Small intestine (tissue), 16 donors: ENCODE measurements at places on chromosomes 3 and 15.
A peak's percentile ranks its signal among the peaks of the same experiment; 100 is the strongest.

DNA sequence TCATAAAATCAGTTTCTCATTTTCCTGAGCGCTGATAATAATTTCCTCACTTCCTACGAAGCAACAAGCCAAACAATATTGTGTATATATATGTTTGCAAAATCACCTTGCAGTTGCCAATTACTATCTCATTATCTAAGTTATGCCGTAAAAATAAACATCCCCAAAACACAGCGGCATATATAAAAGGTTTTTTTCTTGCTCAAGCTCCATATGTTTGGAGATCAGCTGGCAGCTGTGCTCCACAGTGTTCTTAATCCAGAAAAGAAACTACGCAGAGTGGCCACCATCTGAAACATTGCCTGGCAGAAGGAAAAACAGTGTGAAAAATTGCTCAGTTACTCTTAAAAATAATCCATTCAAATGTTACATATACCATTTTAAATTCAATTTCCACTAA lies 951.4 kb downstream of the PLOD2 start:
- H3K27ac ChIP-seq = no peak overlapping the region
- no peak overlapping the region for H3K4me3 ChIP-seq
- DNase-seq = no peak
- no peaks in the 10 kb centered on the region for H3K36me3 ChIP-seq
- H3K27me3 ChIP-seq = no peaks in the 10 kb centered on the region

GRCh38 chr15:66897416-66897815 lies 168.0 kb upstream of the SMAD3 start:
- no peaks in the 10 kb centered on the region for H3K27me3 ChIP-seq
- no peak for DNase-seq
- H3K27ac ChIP-seq = no peak overlapping the region
- H3K4me3 ChIP-seq = no peak overlapping the region
- H3K36me3 ChIP-seq = no peaks in the 10 kb centered on the region

GRCh38 chr3:39128951-39129350 lies 21.5 kb downstream of the TTC21A start:
- no peaks in the 10 kb centered on the region for H3K27me3 ChIP-seq
- peaks cover 6% of the 10 kb centered on the region for H3K36me3 ChIP-seq
- H3K4me1 ChIP-seq = peaks cover 20% of the 10 kb centered on the region
- no peak for DNase-seq

DNA sequence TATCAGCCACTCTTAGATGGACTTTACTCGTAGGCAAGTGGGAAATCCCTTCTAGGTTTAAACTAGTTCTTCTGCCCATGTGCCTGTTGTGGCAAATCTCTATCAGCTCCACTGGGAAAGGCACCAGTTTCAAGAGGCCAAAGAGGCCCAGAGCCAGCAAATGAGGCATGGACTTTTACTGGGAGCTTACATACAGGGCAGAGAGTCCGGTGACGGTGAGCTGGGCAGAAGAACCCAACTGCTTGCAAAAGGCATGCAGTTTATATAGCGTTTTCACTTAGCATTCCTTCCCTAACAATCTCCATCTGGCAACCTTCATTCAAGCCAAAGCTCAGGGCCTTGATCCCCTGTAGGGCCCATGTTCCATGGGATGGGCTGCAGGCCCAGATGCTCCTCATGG lies 93.0 kb upstream of the C3orf80 start:
- no peaks in the 10 kb centered on the region for H3K27me3 ChIP-seq
- H3K27ac ChIP-seq = no peak overlapping the region
- DNase-seq = no peak
- no peaks in the 10 kb centered on the region for H3K4me1 ChIP-seq
- H3K36me3 ChIP-seq = no peaks in the 10 kb centered on the region

DNA sequence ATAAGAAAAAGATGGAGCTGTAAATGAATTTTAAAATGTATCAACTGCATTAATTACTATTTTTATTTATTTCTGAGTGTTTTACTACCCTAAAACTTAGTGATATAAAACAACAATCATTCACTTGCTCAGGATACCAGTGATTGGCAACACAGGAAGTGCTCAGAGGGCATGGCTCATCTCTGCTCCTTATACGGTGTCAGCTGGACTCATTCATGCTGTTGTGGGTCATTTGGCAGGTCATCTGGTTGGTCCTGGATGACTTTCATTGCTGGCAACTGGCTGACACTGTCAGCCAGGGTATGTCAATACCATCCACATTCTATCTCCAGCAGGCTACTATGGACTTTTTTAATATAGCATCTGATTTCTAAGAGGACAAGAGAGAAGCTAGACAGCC lies 689.6 kb upstream of the NECTIN3 start:
- no peak for DNase-seq
- H3K4me1 ChIP-seq = no peaks in the 10 kb centered on the region
- no peak overlapping the region for H3K27ac ChIP-seq
- no peak overlapping the region for H3K4me3 ChIP-seq
- H3K36me3 ChIP-seq = no peaks in the 10 kb centered on the region

GRCh38 chr3:41525303-41526064 lies 326.2 kb downstream of the CTNNB1 start:
- H3K36me3 ChIP-seq = no peaks in the 10 kb centered on the region
- H3K27ac ChIP-seq = no peak overlapping the region
- H3K4me1 ChIP-seq = no peaks in the 10 kb centered on the region
- H3K4me3 ChIP-seq = no peak overlapping the region
- H3K27me3 ChIP-seq = no peaks in the 10 kb centered on the region

- H3K27me3 ChIP-seq = no peaks in the 10 kb centered on the region
- no peak for DNase-seq
- no peak overlapping the region for H3K4me3 ChIP-seq
Measured at GRCh38 chr3:194053136-194053535, 82.8 kb upstream of the HES1 start.

DNA sequence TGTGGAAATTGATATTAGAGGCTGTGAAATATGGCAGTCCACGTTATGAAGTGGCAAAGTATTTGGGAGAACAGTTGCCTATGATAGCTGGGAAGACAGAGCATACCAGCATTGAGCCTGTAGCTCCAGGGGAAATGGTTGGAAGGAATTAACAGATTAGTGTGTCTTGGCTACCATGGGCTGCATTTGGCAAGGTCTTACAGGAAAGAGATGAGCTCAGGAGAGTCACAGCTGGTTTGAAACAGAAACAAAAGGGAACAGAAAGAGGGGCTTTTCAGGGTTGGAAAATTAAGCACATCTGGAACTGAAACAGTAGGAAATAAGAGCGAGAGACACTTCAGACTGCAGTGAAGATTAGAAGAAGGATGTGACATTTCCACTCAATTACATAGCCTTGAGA lies 141.7 kb downstream of the FBLN2 start:
- DNase-seq = no peak
- no peaks in the 10 kb centered on the region for H3K36me3 ChIP-seq
- no peak overlapping the region for H3K27ac ChIP-seq
- H3K4me1 ChIP-seq = no peaks in the 10 kb centered on the region

GRCh38 chr3:28476194-28476593 lies 127.6 kb upstream of the AZI2 start:
- no peaks in the 10 kb centered on the region for H3K36me3 ChIP-seq
- H3K27ac ChIP-seq = no peak overlapping the region

- peak overlapping the region; percentile 95 for H3K4me3 ChIP-seq
- peak; percentile 82 for DNase-seq
- peak overlapping the region; percentile 100 for H3K27ac ChIP-seq
- no peaks in the 10 kb centered on the region for H3K36me3 ChIP-seq
- no peaks in the 10 kb centered on the region for H3K27me3 ChIP-seq
Measured at GRCh38 chr15:41115652-41116115, 396 bp downstream of the INO80 start.

- H3K27me3 ChIP-seq = no peaks in the 10 kb centered on the region
- H3K4me1 ChIP-seq = no peaks in the 10 kb centered on the region
- DNase-seq = no peak
- H3K36me3 ChIP-seq = no peaks in the 10 kb centered on the region
- H3K4me3 ChIP-seq = no peak overlapping the region
Measured at GRCh38 chr15:59764775-59765174, 75.7 kb upstream of the BNIP2 start.

DNA sequence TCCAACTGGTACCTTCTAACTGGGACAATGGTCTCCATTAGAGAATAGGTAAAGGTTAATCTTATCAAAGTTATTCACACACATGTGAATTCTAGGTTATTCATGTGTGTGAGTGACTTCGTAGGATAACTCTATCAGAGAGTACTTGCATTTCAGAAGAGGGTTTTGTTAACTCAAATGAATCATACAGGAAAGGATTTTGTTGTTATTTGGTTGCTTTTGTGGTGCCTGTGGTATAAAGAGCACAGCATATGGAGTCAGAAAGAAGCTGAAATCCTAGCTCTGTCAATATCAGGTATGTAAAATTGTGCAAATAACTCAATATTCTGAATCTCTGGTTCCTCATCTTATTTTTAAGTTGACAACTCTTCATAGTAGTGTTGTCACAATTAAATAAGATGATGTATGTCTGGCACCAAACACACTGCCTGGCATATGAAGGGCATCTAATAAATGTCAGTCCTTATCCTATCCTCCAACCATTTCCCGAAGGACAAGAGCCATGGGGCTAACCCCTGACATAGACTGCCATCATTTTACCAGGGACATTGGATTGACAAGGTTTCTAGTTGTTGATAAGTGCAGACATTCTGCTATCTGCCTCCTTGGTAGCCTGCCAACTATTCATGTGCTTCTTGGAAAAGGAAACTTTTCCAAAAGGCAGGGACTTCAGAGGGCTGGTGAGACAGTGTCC lies 48.7 kb upstream of the CMSS1 start:
- H3K27me3 ChIP-seq = no peaks in the 10 kb centered on the region
- H3K4me3 ChIP-seq = no peak overlapping the region
- H3K4me1 ChIP-seq = no peaks in the 10 kb centered on the region
- H3K27ac ChIP-seq = no peak overlapping the region
- H3K36me3 ChIP-seq = no peaks in the 10 kb centered on the region

GRCh38 chr3:144085964-144086363 lies 114.3 kb downstream of the DIPK2A start:
- H3K4me3 ChIP-seq = no peak overlapping the region
- no peaks in the 10 kb centered on the region for H3K4me1 ChIP-seq
- no peaks in the 10 kb centered on the region for H3K36me3 ChIP-seq
- no peak for DNase-seq
- no peak overlapping the region for H3K27ac ChIP-seq

- H3K4me1 ChIP-seq = no peaks in the 10 kb centered on the region
- no peak overlapping the region for H3K27ac ChIP-seq
- DNase-seq = no peak
Measured at GRCh38 chr3:30469133-30469532, 137.3 kb upstream of the TGFBR2 start.

DNA sequence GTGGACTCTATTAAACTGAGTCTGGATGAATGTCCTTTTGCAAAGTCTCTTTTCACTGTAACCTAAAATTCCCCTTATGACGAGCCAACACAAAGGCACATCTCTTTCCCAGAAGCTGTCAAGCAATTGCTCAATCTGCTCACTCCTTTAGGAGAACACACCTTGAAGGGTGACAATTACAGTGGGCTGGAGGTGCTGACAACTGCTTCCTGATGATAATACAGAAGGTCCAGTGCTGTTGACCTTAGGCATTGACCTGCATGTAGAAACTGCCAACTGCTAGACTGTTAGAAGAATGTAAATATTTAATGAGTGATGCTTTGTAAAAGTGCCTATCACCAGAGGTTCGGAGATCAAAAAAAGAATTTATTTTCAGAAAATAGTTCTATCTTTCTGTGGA lies 757.7 kb downstream of the GRM7 start:
- H3K27me3 ChIP-seq = no peaks in the 10 kb centered on the region
- no peaks in the 10 kb centered on the region for H3K36me3 ChIP-seq
- H3K27ac ChIP-seq = no peak overlapping the region
- no peak for DNase-seq

DNA sequence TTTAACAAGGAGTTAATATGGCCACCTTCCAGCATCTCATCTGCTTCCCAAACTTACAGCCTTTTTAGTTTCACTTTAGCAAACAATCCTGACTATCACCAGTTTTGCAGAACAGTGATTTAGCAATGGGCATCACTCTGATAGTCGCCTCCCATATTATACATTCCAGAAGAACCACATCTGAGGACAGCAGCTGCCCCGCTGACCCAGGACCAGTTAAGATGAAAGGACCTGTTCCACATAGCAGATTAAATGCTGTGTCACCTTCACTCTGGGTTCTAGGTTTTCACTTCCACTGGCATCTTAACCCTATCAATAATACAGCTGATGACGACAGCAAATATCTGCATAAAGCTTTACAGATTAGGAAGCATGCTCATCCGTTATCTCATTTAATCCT lies 99.8 kb downstream of the TRIM69 start:
- H3K4me1 ChIP-seq = no peaks in the 10 kb centered on the region
- no peaks in the 10 kb centered on the region for H3K27me3 ChIP-seq
- H3K4me3 ChIP-seq = no peak overlapping the region
- DNase-seq = no peak

DNA sequence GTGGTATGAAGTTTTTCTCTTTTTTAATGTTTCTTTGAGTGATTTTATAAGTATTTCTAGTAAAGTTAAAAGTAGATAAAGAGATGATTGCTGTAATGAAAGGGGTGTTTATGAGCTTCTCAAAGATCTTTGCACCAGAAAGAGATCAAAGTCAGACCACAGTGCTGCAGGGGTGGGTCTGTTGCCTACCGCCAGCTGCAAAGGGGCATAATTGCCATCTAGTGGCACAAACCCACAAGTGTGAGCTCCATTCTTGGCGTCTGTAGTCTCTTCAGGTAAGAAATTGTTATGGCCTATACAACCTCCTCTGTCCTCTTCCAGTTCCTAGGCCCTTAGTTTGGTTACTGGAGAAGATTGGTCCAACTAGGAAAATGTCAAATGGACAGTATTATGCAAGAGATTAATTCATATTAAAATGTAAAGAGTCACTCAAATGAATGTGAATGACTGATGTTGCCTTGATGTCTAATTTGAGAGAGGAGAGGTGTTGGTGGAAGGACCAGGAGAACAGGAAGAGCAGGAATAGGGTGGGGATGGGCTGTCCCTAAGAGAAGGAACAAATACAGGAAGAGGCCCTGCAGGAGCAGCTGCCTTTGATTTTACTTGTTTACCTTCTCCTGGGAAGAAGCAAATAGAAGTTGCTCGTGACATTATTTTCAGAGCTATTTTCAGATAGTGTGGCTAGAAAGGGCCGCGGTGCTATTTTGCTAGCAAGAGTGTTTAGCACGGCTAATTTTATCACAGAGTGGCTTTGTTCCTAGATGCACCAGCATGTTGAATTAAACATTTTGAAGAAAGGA lies 53.0 kb upstream of the GSK3B start:
- no peaks in the 10 kb centered on the region for H3K36me3 ChIP-seq
- DNase-seq = peak; percentile 70

DNA sequence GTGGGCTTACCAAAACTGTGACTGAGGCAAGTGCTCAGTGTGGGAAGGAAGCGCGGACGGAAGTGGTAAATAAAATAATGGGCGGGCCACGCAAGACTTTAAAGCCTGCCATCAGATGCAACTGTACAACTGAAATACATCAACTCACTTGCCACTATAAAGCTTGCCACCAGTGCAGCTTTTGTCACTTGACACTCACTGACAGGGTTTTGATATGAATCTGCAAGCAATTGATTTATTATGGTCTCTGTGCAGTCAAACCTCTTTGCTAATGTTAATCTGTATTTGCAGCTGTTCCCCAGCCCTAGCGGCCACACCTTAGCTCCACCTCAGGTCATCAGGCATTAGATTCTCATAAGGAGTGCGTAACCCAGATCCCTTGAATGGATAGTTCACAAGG lies 2.3 kb upstream of the GFM1 start:
- DNase-seq = no peak
- H3K27ac ChIP-seq = no peak overlapping the region
- no peak overlapping the region for H3K4me3 ChIP-seq
- H3K4me1 ChIP-seq = peaks cover 3% of the 10 kb centered on the region
- peaks cover 3% of the 10 kb centered on the region for H3K36me3 ChIP-seq

- no peak overlapping the region for H3K4me3 ChIP-seq
- H3K36me3 ChIP-seq = no peaks in the 10 kb centered on the region
- no peak overlapping the region for H3K27ac ChIP-seq
- no peaks in the 10 kb centered on the region for H3K4me1 ChIP-seq
- no peak for DNase-seq
Measured at GRCh38 chr3:111785034-111785433, 74.0 kb upstream of the PHLDB2 start.
